Hematopoietic multipotent progenitor cell treated with erythropoietin and hydrocortisone succinate and interleukin-3 and kit ligand, for 15 days (in vitro differentiated cells): ENCODE measurements at places on chromosomes 5 and 9.

DNA sequence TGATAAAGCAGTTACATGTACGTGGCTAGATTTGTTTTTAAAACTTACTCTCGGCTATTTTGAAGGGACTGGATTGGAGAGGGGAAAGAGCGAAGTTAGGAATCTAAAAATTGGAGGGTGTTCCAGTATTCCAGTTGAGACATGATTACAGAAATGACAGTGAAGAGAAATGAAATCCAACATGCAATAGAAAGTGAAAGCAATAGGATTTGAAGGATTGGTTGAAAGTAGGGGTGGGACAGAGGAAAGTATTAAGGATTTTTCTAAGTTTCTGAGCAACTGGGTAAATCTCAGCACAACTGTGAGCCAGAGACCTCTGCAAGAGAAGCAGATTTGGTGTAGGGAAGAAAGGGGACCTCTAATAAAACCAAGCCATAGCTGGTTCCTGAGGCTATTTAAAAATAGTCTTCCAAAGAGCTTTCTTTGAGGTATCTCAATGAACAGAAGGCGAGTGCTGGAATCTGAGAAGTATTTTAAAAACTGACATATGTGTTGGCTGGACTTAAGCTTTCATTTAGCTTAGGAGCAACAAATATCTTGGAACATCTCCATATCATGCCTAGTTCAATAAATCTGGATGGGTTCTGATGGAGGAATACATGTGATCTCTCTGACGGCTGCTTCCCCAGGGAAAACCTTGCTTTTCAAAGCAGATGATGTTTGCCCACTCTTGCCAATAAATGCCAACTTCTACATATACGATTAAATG lies 110.4 kb upstream of the IFNK start:
- no peak for DNase-seq

GRCh38 chr9:126531591-126531990 lies 82.1 kb upstream of the LMX1B start:
- no peak for DNase-seq

GRCh38 chr5:97543166-97543565 lies 360.1 kb upstream of the RIOK2 start:
- no peak for DNase-seq

DNA sequence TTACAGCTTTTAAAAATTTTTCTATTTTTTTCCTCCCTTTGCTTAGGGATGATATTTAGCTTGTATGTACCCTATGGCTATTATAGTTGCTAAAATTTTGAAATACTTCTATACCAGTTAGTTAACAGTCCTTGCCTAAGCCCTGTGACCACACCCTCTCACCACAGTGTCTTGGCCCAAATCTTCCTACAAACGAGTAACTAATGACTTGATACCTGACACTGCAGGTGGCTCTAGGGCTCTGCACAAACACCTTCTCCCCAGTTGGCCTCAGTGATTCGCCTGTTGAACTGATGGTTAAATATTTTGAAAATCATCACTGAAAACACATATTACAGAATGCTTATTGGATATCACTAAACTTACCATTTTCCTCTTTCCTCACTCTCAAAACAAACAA lies 449.6 kb upstream of the CHD1 start:
- DNase-seq: no peak
